ENCODE measurements at places on chromosomes 2 and 18. TPM values are rescaled to one million over a fixed set of nuclear protein-coding genes. Genes with fewer than 3 reads are reported as not detected.
A peak's percentile ranks its signal among the peaks of the same experiment; 100 is the strongest.

GALNT3 gene
- polyA plus RNA-seq, result 8.8 TPM

- DNase-seq, result no peak
These were observed 12.6 kb upstream of the PROM2 start for GRCh38 chr2:95261602-95262001.

DNA sequence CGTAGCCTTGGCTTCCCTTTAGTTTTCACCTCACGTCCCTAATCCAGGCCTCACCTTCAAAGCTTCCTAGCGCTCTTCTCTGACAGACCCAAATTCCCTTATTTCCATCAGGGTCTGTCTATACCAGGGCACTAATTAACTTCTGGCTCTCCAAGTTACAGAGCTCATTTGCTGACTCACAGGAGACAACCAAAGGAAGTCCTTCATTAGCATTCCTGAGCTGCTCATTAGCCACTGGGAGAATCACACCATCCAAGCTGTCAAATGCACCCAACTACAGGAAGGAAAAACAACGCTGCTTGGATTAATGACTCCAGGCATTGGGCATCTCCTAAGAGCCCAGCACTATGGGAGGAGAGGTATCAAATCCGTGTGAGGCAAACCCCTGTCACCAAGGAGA lies 109.8 kb upstream of the ALK start:
- no peak for DNase-seq

SRD5A2 gene
- 0.15 TPM for polyA plus RNA-seq

DNA sequence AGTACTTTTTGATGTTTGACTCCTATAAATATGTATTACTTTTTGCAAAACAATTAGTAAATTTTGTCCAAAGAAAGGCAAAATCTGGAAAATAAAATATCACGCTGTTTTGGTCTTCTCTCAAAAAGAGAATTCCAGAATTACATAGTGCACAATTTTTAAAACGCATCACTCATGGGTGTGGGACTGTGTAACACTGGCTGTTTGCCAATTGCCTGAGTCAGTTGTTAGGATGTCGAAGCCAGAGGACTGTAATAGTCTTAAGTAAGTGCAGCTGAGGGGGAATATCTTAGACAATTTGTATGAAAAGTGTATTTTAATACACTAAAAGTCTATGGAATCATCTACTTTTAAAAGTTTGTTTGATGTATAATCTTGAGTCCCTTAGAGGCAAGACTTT lies 24.1 kb upstream of the EPHA4 start:
- DNase-seq, result no peak

IL36B gene
- polyA plus RNA-seq, result not detected

GRCh38 chr2:220756653-220757052 lies 815.5 kb downstream of the EPHA4 start:
- no peak for DNase-seq

MATN3 gene
- polyA plus RNA-seq, result 2.3 TPM

DNA sequence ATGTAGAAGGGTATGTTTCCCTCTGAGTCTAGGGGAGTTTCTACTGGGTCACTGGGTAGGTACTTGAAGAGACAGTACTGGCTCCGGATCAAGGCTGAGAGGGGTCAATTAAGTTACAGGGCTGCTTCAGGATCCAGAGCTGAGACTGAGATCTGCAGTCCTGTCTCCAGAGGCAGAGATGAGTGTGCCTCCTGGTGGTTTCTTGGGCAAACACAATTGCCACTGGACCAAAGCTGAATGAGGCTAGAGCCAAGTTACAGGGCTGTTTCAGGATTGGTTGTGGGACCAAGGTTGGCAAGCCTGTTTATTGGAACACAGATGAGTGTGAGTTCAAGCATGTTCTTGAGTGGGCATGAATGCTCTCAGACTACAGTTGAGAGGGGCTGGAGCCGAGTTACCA lies 157.9 kb downstream of the ADCYAP1 start:
- DNase-seq, result no peak

CPS1 gene
- 6.7 TPM for polyA plus RNA-seq

DNA sequence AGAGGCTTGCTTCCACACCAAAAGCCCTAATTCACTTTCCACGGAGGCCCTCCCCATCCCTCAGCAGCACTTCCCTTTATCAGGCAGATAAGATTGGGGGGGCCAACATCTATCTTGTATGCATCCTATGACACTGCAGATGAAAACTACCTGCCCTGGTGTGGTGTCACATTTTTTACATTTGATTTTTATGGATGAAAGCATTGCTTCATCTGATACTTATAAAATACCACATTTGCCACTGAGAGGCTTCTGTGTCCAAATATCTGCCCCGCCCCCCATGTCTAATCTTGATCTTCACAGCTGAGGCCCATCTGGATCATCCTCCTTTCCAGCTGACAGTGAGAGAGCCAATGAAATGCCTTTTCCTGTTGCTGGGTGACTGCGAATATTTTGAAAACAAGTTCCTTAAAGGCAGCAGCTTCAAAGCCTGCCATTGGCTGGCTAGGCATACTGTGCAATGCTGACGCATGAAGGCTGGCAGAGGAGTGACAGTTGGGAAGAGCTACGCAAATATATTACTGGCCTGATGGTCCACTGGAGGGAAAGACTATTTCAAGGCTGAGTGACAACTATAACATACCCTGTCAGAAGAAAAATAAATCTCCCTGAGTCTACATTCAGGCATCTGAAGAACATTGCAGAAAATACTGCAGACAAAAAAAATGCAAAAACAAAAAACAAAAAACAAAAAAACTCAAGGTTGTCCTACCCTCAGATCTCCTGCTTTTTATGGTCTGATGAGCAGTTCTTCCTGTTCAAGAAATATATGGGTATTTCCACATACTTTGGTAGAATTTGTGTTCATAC lies 318.7 kb downstream of the PDE11A start:
- peak; percentile 90 for DNase-seq

DSC2 gene
- polyA plus RNA-seq, result 4.1 TPM

DNA sequence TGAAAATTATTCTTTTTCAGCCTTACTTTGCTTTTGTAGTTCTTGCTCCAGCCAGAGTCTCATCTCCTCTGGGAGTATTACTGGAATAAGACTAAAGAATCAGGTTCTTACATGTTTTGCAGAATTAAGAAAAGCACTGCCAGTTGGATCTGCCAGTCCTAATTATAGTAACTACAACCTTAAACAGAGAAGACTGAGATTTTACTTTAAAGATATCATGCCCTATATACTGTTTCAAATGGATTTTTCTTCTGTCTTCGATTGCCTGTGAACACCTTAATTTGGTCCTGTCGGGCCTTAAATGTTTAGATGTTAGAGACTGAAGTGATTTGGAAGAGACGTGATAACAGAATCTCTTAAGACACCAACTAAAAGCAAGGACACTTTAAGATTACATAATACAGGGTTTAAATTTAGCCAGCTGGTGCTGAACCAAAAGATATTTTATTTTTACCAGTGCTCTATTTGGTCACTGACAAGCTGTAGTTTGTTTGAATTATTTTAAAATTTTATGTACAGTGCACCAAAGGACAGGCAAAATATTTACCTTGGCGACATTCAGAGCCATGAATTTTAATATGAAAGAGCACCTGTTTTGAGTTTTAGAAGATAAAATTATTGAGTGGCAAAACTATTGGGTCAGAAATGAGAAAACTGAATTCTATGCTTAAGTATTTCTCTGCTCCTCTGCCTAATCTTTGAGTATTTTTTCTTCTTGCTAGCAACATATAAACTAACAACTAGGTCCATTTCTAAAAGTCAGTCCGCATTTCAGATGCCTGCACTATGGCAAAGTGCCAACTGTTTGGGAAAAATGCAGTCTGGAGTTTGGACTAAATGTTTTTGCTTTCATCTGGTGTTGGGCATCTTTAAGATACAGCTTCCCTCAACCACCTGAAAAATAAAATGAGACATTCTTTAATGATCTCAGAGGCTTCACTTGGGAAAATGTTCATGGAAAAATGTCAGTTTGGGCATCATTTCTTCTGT lies 300.0 kb downstream of the XIRP2 start:
- no peak for DNase-seq

ASPRV1 gene
- polyA plus RNA-seq, result 2.1 TPM

RAD51AP2 gene
- not detected for polyA plus RNA-seq

- no peak for DNase-seq
These were observed 70.3 kb downstream of the SCN1A start for GRCh38 chr2:166057370-166058164.

- no peak for DNase-seq
These were observed 295.9 kb downstream of the ERBB4 start for GRCh38 chr2:212242724-212243123.

- DNase-seq, result no peak
These were observed 15.3 kb upstream of the HES6 start for GRCh38 chr2:238255151-238255551.

DNA sequence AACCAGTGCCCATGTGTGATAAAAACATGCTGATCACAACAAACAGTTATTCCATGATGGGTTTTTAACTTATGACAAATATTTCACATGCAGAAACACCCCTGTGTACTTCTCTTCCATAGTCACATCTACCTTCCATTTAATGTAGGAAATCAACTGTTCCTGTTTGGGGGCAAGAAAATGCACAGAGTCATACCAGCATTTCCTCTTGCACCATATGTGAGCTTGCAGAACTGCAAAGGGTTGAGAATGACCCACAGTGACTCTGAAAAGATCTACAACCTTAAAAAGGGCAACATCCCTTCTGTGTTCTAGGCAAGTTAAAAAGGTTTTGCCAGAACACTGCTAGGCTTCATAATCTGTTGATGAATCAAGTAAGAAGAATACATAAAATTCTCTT lies 9.9 kb downstream of the BMP10 start:
- DNase-seq, result no peak

POTEC gene
- polyA plus RNA-seq, result not detected

DNA sequence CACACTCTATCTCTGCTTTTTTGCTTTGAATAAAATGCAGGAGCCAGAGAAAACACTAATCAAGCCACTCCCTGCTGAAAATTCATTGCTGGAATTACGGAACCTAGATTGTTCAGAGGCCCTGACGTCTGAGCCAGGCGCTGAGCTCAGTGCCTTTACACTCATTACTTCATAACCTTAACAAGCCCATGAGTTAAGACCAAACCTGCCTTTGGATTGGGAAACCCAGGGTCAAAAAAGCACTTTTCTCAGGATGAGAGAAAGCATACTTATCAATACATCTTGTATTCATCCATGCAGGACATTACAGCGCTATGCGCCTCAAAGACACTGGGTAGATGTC lies 762 bp downstream of the INO80C start:
- DNase-seq, result no peak

DNA sequence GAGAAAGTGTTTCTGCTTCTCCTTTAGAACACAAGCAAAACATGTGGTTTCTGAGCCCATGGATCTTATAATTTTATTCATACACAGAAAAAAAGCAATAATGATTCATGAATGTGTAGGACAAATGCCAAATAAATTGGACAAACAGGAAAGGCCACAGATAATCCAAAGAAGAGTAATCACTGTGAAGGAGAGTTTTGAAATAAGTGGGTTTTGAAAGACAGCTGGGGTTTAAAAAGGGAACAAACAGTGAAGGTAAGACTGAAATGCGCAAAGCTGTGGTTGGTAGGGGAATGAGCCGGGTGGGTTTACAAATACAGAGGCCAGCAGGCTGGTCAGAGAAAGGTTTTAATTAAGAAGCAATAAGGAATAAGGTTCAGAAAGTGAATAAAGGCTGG lies 50.0 kb upstream of the MBOAT2 start:
- DNase-seq, result no peak

- DNase-seq, result no peak
These were observed at the start of gene NGEF for GRCh38 chr2:233013027-233013461. Gene NGEF (minus strand): TSS chr2:233013256. CDS start chr2:232974890, 38,366 bp downstream.

DNA sequence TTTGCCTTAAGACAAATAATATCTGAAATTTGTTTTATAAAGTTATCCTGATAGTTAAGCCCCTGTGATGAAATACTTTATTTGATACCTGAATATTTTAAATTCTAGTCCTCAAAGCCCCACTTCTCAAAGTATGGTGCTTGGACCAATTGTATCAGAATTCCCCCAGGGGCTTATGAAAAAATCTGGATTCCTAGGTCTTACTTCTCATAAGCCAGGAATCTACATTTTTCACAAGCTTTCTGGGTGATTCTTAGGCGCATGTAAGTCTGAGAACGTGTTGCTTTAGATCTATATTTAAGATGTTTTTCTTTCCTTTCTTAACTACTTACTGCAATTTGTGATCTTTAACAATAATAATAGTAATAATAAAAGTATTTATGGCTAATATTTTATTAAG lies 53.1 kb downstream of the MYO1B start:
- DNase-seq, result no peak
